ENCODE measurements at places on chromosomes 16 and 17.

GRCh38 chr16:10521681-10522274 is 58.6 kb downstream of the EMP2 start:
- DNase-seq: peak; percentile 57

GRCh38 chr16:85314512-85314971 is 202.3 kb upstream of the CIBAR2 start:
- no peak for DNase-seq

- no peak for DNase-seq
These were observed 10.3 kb upstream of the RMI2 start for GRCh38 chr16:11334831-11335404.

DNA sequence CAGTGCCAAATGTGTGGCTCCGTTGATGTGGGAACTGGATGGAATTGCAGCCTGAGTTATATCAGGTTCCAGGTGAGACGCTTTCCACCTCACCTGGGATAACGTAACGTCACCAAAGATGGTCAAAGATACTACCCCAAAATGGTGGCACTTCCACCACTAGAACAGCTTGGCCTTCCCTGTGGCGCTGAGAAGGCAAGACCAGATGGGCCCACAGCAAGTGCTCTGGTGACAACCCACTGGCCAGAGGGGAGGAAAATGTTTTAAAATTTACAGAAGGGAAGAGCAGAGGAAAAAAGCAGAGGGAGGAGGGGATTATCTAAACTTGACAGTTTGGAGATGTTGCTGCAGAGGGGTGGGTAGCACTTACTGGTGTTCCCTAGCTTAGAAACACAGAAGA is 7.5 kb upstream of the ITGA2B start:
- no peak for DNase-seq

DNA sequence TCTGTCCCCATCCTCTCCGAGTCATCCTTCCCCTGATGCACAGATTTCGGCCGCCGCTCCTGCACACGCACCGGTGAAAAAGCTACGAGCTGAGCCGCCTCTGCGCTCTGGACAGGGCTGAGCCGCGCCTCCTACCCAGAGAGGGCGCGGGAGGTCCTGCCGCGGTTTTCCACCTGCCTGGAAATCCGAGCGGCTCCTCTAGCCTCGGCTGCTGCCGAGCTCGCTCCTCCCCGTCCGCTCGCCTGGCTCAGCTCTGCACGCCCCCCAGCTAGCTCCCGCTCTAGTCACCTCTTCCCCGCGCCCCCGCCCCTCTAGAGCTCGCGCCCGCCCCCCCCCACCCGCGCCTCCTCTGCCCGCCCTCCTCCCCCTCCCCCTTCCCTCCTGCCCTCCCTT is 198 bp upstream of the SHISA9 start:
- DNase-seq: no peak

- no peak for DNase-seq
These were observed 29.6 kb downstream of the LITAF start for GRCh38 chr16:11556945-11557720.

DNA sequence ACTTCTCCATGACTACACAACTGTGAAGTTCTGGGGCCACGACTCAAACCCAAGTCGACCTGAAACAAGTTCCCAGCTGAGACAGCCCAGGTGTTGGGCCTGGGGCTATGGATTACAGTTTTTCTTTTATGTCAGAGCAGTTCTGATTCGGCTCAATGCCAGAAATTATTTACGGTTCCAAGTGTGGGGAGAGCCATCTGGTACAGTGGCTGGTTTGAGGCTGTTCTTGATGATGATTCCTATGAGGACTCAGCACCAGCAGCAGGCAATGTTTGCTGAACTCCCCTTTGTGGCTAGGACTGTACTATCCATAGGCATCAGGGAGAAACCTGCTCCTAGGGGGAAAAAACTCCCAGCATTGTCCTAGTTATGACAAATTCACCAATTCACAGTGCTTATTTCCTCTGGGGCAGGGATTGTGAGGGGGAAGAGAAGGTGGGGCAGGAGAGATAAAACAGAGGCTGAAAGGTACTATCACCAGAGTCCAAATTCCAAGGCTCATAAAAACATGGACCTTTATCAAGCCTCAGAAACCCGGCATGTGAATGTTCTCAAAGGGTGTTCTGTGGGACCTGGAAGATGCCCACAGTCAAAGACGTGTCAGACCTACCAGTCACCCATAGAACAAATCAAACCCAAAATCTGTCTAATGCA is 18.2 kb upstream of the CMTM4 start:
- DNase-seq: no peak

GRCh38 chr17:2700491-2701141 is 10.9 kb downstream of the CLUH start:
- no peak for DNase-seq

- DNase-seq: no peak
These were observed 5.2 kb upstream of the TSPOAP1 start for GRCh38 chr17:58333736-58334207.

DNA sequence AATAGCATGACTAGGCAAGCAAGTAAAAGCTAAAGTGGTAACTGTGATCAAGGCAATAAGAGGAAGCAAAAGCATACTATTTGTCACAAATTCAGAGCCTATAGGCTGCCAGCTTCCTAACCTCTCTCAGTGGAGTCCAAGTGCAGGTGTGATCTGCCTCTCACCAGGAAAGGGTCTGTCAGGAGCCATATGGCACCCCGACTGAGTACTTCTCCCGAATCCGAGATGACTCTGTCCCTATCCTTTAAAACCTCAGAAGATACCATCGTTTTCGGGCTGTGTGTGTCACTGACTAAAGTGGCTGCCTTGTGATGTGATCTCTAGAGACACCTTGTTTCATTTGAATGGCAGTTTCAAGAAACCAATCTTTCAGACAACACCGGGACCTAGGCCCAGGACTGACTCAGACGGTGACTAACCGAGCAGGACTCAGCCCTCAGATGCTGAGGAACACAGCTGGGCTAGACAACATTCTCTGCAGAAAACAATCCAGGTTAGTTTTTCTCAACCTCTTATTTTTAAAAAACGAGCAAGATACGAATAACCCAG is 63.6 kb downstream of the SMG6 start:
- peak; percentile 84 for DNase-seq

- DNase-seq: peak; percentile 42
These were observed 14.7 kb downstream of the DLG4 start for GRCh38 chr17:7204828-7205461.

- no peak for DNase-seq
These were observed 23.4 kb upstream of the PHKG2 start for GRCh38 chr16:30724641-30725417.

- peak; percentile 94 for DNase-seq
These were observed 45.9 kb downstream of the SOCS3 start for GRCh38 chr17:78313735-78314648.
